Small intestine (tissue), 16 donors: ENCODE measurements at places on chromosomes 2 and 18. TPM values are rescaled to one million over a fixed set of nuclear protein-coding genes. Genes with fewer than 3 reads are reported as not detected.

DNA sequence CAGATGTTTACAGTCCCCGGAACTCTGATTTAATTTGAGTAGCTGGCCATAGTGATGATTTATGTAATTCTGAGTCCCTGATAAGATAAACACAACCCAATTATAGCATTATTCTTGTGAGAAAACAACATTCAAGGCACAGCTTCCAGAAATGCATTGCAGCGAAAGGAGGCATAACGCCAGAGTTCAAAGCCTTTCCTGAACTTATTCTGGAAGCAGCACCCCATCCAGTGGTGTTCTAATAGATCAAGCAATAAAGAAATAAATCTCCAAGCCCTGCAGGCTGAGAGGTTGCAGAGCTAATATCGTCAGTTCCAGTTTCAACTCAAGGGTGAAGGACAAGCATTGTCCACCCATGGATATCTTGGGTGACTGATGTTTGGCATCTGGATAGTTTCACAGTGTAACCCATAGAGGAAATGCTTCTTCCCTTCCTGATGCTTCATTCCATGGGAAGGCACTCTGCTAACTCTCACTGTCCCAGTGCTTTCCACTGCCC lies 18.8 kb downstream of the CDH2 start:
- DNase-seq: no peak

- no peak for DNase-seq
Observed at GRCh38 chr2:152034257-152034801, 64.5 kb downstream of the CACNB4 start.

DNA sequence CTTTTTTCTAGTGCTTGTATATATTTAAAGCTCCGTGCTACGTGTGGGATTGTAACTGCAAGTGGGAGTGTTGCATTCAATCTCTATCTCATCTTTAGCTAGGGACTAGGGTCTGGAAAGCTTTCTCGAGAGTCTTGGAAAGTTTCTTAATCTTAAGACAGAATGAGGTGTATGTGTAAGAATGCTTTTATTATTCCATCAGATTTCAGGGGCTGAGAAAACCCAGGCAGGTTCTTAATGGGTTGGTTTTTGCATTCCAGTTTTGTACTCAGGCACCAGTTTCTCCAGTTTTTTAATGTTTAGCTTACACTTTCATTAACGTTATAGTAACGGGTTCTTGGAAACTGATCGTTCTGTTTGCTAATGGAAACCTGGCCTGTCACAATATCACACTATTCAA lies 20.3 kb downstream of the MRPL19 start:
- DNase-seq: no peak

GRCh38 chr18:49747876-49748275 lies 65.5 kb downstream of the ACAA2 start:
- DNase-seq: no peak

DNA sequence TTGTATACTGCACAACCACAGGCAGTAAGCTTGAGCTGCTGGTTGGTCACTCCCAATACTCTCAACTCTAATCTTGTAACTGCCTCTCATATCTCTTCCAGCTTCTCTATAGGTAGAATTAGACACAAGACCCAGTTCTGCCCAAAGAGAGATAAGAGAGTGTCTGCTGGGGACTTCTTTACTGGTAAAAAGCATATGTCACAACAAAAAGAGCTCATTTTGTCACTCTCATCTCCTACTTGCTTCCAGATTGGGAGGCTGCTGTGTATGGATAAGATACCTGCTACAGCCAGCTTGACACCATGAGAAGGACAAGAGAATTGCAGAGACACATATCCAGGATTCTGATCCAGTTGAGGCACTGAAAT lies 165.2 kb downstream of the PTH2R start:
- no peak for DNase-seq

DNA sequence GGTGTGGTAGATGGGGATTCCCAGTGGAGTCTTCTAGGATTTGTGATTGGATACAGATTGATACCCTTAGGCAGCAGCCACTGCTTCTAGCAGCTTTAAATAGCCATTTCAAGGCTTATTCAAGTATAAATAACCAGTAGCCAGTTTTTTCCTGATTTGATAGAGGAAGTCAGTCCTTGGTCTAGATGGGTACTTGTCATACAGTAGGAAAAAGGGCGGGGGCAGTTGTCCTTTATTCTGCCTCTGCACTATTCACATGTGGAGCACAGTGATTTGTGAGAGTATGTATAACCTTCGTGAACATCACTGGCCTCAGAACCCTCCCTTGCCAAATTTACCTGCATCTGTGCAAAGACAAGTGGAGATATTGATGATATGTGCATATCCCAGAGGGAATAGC lies 6.8 kb downstream of the PPP1CB start:
- DNase-seq: no peak

- DNase-seq: no peak
Observed at GRCh38 chr2:216328347-216328746, 43.9 kb downstream of the MARCHF4 start.

The DYSF gene
- 0.67 TPM for polyA plus RNA-seq

The UGT1A1 gene
- 25.9 TPM for polyA plus RNA-seq

The AQP12A gene
- polyA plus RNA-seq: 3.4 TPM

The EIF2AK3 gene
- 2.7 TPM for polyA plus RNA-seq
